ENCODE measurements at places on chromosomes 6 and 20.

- DNase-seq: no peak
Measured at GRCh38 chr20:63119963-63120807, 95.7 kb downstream of the YTHDF1 start.

- no peak for DNase-seq
Measured at GRCh38 chr20:37528446-37529213, 954 bp upstream of the BLCAP start.

GRCh38 chr6:45424451-45424861 is 46.7 kb upstream of the SUPT3H start:
- no peak for DNase-seq

- DNase-seq: no peak
Measured at GRCh38 chr6:52335576-52335975, 26.4 kb upstream of the PAQR8 start.

DNA sequence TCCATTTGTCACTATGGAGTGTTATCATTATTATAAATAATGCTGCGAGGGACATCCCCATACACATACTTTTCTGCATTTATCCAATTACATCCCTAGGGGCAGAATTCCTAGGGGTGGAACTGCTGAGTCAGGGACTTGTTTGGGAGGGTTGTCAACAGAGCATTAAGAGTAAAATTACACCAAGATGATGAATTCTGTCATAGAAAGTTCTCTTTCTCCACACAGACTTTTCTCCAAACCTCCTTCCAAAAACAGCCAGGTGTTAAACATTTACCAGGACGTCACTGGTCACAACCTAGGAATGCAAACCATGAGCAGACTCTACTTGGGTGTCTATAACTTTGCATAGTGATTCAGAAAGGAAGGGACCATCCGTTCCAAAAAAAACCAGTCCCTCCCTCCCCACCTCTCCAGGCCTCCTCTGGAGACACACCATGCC is 95.5 kb downstream of the PRND start:
- no peak for DNase-seq

- no peak for DNase-seq
Measured at GRCh38 chr6:158284876-158285655, 27.2 kb upstream of the TULP4 start.

DNA sequence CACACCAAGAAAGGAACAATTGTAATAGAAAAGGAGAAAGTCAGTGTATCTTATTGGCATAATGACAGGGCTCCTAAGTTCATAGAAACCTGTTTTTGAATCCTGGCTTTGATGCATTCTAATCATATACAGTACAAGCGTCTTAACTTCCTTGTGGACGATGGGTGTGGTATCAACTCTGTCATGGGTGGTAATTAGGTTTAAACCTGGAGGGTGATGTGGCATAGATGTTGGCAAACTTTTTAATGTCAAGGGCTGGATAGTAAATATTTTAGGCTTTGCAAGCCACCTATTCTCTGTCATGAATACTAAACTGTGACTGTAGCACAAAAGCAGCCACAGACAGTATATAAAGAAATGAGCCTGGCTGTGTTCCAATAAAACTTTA is 138.7 kb upstream of the EDN1 start:
- no peak for DNase-seq

- DNase-seq: no peak
Measured at GRCh38 chr6:134959603-134960002, 9.7 kb upstream of the ALDH8A1 start.

DNA sequence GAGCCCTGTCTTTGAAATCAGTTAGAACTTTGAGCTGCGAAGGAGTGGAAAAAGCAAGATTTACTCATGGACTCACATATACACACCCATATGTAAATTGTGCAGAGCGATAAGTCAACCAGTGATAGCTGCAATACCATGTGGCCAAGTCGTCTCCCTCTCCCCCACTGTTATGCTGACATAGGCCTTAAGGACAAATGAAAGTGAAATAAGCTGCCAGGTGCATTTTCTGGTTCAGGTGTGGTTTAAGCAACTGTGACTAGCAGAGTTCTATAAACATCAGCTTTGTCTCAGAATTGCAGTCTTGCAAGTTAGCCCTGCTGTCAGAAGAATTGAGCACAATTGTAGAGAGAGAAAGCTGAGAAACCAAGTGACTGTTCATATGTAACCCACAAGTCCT is 9.6 kb downstream of the FAM83B start:
- DNase-seq: no peak

- no peak for DNase-seq
Measured at GRCh38 chr6:89948876-89949275, 54.6 kb downstream of the GJA10 start.

DNA sequence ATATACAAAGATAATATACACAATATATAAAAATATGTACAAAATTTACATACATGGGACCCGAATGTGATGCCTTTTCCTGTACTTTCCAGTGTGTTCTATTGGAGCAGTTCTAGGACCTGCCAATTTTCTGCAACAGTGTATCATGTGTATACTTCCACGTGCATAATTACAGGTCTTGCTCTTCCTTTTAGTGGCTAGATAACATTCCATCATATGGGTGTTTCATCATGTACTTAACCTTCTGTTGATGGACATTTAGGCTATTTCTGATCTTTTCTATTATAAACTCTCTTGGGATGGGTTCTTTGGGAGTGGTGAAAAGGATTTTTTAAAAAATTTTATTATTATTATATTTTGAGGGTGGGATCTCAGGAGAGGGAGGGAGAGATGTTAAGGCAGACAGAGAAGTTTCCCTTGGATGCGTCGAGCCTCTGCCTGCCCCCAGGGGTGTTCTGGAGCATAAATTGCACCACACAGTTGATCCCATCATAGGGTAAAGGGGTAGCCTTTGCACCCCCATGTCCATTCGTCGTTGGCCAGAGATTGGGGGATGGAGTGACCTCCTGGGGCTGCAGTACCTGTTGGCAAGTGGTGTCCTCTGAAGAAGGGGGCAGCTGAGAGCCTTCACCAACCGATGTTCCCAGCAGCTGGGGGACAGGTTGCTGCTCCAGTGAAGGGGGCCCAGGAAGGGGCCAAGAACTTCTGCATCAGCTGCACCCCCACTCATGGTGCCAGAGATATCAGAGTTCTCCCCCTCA is 110.3 kb downstream of the TOX2 start:
- no peak for DNase-seq

GRCh38 chr20:4830696-4831095 is 109.0 kb downstream of the PRND start:
- DNase-seq: no peak

DNA sequence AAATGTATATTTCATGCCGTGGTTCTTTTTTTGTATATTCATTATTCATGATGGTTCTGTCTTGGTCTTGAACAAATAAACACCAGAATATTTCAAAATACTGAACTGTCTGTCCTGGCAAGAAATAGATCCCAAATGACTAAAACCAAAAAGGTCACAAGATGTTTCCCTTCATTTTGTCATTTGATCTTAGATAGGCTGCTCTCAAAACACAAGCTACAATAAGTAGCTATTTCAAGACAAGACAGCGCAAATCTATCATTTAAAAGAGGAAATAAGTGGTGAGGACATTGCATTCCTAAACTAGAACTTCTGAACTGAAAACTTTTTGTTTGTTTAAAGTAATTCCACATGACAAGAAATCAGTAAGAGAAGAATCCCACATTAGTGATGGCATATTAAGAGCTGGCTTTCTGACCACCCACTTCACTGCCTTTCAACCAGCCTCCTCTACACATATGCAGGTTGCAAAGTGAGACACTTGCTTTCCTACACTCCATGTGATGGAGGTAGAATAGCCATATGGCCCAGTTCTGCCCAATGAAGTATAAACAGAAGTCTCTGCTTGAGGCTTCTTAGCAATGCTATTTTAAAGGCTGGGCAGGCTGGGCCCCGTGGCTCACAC is 54.4 kb upstream of the CCDC28A start:
- no peak for DNase-seq

DNA sequence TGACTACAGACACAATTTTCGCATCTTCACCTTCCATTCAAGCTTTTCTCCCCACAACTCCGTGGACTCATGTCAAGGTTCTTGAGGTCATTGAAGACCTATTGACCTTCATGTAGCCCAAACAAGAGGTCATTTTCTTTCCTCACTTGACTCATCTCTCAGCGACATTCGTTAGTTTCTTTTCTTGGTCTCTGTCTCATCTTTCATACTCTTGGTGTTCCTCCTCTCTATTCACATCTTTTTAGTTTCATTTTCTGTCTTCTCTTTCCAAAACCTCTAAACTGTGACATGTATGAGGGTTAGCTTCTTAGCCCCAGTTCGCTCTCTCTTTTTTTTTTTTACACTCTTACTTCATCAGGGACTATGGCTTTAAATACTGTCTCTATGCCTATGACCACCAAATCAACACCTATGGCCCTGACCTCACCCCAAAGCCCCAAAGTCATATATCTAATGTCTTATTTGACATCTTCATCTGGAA is 128.6 kb upstream of the BACH2 start:
- DNase-seq: peak; percentile 24

GRCh38 chr6:167045828-167046580 is 46.8 kb downstream of the CEP43 start:
- DNase-seq: no peak

Measured in effector memory CD8-positive, alpha-beta T cell (primary cell).